Tibial artery (tissue), 4 donors: ENCODE measurements at places on chromosomes 5 and 9.
A peak's percentile ranks its signal among the peaks of the same experiment; 100 is the strongest.

DNA sequence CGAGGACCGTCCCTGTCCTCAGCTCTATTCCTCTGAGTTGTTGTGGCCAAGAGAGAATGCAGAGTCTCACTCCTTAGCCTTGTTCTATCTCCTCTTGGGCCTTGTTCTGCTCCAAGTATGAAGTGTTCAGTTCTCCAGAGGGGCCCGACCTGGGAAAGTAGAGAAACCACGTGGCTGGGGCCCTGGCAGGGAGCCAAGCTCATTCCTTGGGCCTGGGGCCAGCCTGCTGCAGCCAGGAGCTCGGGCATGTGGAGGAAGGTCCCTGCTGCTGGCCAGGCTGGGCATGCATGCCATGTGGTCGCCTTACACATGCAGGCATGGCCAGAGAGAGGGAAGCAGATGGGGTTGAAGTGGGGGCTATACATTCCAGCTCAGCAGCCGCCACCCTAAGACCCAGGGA is 60.7 kb downstream of the COL27A1 start:
- DNase-seq = peak; percentile 87

DNA sequence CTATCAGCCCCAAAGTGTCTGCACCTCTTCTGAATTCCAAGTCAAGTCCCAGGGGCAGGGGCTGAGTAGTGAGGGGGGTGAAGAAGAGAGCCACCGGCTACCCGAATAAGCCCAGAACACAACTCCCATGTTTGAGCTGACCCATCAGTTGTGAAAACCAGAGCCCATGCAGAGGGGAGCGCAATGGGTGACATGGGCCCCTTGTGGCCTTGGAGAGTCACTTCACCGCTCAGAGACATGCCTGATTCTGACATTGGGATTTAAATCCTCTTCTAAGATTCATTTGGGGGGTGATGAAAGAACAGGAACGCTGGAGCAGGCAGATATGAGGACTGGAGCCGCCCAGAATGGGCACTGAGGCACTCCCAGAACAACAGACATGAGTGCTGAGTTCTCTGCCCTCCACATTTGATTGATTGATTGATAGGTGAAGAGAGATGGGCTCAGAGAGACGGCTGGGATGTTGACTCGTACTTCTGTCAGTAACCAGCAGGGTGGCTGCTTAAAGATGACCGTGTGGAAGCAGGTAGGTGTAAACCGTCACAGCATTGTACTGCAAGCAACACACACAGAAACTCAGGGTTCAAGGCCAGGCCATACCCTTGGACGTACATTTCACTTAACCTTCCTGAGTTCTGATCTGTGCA is 74.3 kb downstream of the GPR21 start:
- no peak for DNase-seq

DNA sequence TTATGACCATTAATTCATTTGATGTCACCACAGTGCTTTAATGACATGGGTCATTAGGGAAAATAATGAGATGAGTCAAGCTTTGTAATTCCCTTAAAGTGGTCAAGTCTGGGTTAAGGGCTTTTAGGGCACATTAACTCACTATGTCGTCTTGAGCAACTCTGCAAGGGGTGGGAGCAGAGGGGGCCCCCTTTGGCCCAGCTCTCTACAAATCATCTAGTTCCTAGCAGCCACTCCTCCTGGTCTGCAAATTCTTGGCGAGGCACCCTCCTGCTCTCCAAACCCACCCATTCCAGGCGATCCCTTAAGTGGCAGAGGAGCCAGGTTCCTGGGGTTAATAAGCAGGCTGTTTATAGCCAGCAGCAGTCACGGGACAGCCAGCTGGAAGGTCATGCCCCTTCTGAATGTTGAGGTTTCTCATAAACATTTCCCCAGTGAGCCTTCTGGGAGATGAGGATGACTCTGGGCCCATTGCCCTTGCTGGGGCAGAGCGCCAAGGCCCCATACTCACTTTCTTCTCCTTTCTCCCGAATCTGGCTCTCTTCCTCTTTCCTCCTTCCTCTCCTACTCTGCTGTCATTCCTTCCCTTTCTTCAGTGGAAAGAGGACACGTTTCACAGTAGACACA is 14.3 kb upstream of the GPX3 start:
- peak; percentile 95 for DNase-seq

DNA sequence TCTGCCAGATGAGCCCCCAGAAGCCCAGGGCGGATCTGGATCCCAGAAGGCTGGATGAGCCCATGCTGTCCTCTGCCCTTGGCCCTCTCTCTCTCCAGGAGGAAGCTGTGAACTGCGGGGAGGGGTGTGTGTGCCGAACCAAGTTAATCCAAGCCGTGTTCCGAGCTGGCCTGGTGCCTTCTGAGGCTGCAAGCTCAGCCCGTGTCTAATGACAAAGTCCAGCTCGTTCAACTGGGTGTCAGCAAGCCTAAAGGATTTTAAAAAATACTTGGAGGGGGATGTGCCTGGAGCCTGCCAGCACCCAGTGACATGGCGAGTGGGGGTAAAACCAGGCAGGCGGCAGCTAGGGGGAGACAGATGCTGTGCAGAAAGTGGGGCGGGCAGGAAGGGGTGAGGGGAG is 8.0 kb downstream of the STC2 start:
- no peak for DNase-seq

DNA sequence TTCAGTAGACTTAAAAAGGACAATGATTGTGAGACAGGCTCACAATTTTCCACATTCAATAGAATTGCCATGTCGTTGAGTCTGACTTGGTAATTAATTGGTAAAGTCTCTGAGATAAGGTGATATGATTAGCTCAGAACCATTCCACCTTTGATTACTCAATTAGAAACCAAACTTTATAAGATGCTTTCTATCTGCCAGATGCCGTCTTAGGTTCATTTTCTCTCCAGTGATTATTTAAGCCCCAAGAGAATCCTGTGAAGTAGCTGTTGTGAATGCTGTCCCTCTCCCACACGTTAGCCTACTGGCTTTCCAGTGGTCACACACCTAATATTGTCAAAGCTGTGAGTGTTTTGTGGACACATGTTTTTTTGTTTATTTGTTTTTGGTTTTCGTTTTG is 528.9 kb upstream of the ZNF462 start:
- no peak for DNase-seq

DNA sequence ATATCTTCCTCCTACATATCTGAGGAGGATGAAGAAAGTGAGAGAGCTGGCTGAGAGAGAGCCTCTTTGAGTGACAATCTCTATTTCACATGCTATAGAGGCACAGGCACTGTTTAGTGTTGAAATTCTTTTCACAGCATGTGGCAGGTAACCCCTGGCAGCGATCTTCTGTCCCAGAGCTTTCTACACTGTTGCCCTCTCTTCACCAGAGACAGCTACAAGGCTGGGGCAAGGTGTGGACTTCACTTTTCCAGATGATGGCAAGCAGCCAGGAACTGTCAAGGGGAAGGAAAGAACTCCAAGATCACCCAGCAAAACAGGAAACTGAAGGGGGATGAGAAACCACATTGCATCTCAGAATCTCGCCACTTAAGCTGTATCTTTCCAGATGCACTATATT is 205.2 kb downstream of the CAAP1 start:
- no peak for DNase-seq

- DNase-seq = no peak
Observed at GRCh38 chr5:53537711-53538110, 22.7 kb upstream of the NDUFS4 start.

DNA sequence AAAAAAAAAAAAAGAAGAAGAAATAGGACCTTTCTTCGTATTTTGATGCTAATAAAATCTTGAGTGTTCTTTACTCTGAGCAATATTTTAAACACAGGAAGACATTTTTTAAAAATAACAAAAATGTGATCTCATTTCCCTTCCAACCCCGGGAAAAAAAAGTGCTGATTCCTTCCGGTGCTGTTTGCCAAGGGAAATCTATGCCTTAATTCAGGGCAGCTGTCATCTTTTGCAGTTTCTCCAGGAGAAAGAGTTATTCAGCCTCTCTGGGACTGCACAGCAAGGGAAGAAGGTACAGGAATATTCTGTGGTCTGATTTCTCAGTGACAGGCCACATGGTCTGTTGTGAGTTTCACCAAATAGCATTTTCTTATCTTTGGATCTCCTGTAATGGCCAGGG is 291.9 kb upstream of the IRX1 start:
- no peak for DNase-seq

DNA sequence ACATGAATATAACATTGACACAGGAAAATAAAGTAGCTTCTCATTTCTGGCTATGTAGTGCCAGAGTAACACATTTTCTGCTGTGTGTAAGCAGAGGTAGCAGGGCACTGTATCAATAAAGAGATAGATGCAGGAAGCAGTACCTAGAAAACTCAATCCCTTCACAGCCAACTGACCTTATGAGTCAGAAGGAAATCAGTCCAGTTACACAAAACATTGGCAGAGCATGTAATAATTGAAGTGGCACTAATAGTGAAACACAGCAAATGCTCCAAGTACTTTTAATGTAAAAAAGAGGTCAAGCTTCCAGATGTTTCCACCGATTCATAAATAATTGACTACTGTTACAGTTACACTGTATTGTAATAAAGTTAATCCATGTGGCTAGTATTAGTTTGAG is 706.6 kb downstream of the EFNA5 start:
- no peak for DNase-seq

- no peak for DNase-seq
Observed at GRCh38 chr5:180191716-180192115, 17.3 kb downstream of the RASGEF1C start.

DNA sequence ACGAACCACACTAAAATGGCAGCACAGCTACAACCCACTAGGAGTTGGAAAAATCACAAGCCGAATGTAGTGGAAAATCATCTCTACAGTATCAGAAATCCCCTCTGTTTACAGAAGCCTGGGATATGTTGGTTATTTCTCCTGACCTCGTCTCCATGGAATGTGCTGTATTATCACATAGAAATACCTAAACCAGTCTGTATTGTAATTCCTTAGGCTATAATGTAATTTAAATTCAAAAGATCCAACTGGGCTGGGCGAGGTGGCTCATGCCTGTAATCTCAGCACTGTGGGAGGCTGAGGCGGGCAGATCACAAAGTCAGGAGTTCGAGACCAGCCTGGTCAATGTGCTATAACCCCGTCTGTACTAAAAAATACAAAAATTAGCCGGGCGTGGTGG is 244.8 kb upstream of the MPDZ start:
- no peak for DNase-seq
